ENCODE measurements at places on chromosomes 1 and 21.

DNA sequence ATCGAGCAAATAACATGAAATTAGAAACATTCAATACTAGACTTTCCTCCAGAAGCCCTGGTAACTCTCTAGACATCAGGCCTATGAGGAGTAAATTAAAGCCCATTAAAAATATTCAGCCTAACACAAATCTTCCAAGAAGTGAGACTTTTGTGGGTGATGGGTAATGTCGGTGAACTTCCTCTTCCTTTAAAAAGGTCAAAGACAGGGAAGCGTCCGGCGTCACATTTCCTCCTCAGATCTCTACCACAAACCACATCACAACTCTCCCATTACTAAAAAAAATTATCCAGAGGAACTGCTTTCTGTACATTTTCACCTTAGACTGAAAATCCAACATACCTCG lies 1.4 kb downstream of the EIF4G3 start:
- DNase-seq = no peak

DNA sequence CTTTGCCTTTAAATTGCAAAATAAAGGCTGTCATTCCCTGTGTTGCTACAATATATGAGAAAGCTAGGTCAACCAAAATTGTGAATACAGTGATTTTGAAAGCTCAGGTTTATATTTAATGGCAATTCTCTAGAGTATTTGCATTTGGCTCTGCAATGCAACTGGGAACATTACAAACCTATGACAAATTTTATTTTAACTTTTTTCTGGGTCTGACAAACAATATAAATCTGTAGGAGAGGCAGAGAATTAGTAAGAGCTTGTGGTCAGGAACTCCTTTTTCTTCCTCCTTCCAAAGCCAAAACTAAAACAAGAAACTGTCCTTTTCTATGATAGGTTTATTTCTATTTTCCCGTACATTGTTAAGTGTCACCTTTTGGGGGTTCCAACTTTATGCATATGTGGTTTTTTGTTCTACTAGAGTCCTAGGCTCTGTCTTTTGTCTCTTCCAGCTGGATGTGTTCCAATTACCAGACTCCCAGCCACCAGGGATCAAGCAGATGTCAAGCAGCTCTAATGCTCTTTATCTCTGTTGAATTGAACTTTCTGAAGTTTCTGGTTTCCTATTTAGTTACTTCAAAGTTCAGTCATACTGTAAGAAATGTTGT lies 106.9 kb downstream of the ASH1L start:
- DNase-seq = no peak

DNA sequence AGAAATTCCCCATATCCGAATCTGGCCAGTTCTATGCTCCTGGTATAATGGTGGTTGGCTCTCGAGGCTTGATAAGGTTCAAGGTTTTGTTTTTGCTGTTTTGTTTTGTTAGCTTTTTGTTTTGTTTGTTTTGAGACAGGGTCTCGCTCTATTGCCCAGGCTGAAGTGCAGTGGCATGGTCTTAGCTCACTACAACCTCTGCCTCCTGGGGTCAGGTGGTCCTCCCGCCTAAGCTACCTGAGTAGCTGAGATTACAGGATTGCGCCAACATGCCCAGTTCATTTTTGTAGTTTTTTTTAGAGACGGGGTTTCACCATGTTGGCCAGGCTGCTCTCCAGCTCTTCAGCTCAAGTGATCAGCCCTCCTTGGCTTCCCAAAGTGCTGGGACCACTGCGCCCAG lies 109.1 kb upstream of the ERRFI1 start:
- DNase-seq = no peak

GRCh38 chr1:10074059-10074851 lies 41.5 kb downstream of the UBE4B start:
- DNase-seq = peak; percentile 27

DNA sequence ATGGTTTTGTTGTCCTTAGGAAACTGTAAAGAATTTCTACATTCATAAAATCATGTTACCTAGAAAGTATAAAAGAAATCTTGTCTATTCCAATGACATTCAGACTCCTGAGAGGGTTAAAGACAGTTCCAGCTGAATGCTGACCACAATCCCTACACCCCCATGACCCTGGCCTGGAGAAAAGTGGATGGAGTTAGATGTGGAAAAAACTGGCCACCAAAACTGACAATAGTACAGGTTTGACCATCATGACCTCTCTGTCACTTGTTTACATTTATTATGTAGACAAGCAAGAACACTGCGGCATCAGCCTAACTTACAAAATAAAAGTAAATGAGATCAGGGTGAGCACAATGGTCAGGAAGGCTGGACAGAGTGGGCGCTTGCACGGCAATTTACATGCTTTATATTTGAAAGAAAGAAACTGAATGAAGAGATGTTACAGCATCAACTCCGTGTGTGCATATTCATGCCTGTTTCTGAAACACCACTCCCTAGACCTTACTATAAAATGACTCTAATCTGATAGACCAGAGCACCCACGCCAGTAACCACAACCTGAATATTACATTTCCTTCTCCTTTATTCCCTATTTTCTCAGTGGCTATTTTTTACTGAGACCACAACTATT lies 116.0 kb downstream of the ESRRG start:
- DNase-seq = no peak

- no peak for DNase-seq
These were observed 41.6 kb upstream of the AGL start for GRCh38 chr1:99808391-99809115.

DNA sequence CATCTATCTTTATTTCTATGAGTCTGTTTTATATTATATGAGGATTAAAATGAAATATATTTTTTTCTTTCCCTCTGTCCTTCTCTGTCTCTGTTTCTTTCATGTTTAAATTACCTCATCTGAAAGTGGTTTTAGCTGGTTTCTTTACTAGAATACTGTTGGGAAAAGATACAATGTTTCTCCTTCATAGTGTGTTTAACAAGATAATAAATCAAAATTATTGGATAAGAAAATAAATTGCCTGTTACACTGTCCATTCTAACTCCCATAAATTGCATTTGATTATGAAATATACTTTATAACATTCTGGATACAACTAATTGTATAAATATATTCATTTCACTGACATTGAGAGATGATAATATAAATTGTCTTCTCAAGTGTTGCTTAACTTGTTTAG lies 1168.0 kb downstream of the PLA2G4A start:
- no peak for DNase-seq

GRCh38 chr1:111864862-111865261 lies 109.2 kb downstream of the DDX20 start:
- DNase-seq = no peak

GRCh38 chr1:74677926-74678325 lies 4.3 kb upstream of the ERICH3 start:
- no peak for DNase-seq

- no peak for DNase-seq
These were observed 75.9 kb upstream of the SAMD13 start for GRCh38 chr1:84225646-84226045.

DNA sequence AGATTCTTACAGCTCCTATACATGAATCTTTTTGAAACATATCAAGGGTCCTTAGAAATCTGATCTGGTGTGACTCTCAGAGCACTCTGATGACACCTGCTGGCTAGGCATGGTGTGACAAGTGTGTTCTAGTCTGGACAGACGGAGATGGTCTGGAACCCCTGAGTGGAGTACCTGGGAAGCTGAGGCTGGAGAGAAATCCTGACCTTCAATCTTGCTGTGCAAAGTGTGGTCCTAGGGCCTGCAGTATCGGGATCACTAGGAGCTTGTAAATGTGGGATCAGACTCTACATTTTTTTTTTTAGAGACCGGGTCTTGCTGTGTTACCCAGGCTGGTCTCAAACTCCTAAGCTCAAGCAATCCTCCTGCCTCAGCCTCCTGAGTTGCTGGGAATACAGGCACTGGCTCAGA lies 78.6 kb upstream of the SOD1 start:
- DNase-seq = peak; percentile 36

GRCh38 chr1:93707956-93708355 lies 26.3 kb upstream of the BCAR3 start:
- DNase-seq = no peak

- no peak for DNase-seq
These were observed 6.4 kb upstream of the KAZN start for GRCh38 chr1:14592004-14592631.

DNA sequence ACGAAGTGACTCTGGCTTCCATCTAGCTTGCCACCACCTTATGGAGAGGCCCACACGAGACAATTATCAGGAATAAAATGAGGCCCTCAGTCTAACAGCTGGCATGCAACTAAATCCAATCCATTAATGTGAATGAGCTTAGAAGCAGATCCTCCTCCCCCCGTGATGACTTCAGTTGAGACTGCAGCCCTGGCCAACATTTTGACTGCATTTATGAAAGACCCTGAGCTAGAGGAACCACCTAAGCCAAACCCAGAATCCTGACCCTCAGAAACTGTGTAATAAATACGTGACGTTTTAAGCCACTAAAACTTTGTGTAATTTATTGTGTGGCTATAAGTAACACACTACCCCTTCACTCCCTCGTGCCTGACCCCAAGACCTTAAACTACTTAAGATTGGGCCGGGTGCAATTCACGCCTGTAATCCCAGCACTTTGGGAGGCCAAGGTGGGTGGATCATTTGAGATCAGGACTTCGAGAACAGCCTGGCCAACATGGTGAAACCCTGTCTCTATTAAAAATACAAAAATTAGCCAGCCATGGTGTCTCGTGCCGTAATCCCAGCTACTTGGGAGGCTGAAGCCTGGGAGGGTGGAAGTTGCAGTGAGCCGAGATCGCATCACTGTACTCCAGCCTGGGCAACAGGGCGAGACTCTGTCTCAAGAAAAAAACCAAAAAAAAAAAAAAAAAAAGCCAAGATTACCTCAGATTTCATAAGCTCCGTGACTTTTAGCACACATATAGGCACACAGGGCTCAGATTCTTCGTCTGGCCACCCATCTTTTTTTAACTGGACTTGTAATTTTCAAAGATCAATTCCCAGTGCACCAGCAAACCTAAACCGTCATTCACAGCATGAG lies 72.5 kb downstream of the ENAH start:
- no peak for DNase-seq

GRCh38 chr1:198241553-198241952 lies 84.8 kb downstream of the NEK7 start:
- DNase-seq = no peak

- no peak for DNase-seq
These were observed 62.8 kb upstream of the ZBTB40 start for GRCh38 chr1:22388671-22389450.

DNA sequence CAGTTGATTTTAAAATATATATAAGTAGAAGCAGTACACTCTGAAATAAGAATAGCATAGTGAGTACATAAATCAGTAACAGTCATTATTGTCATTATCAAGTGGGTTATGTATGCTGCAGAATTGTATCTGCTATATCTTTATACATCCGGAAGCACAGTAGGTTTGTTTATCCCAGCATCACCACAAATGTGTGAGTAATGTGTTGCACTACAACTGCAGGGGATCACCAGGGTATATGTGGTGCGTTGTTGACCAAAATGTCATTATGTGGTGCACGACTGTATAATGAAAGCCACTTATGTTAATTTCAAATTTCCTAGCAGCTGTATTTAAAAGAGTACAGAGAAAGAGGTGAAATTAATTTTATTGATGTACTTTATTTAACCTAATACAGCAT lies 87.7 kb upstream of the GADD45A start:
- DNase-seq = no peak

DNA sequence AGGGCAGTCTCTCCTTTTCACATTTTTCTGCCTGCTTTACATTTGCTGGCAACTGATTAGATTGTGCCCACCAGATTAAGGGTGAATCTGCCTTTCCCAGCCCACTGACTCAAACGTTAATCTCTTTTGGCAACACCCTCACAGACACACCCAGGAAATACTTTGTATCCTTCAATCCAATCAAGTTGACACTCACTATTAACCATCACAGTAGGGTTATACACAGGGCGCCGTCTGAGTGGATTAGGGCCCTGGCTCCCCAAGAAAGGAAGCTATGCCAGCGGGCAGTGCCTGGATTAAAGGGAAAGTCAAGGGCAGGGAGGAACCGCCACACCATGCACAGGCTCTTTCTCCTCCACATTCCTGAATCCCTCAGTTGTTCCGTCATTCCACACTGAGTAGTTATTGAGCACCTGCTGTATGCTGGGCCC lies 56.2 kb downstream of the EVA1C start:
- no peak for DNase-seq

- DNase-seq = no peak
These were observed 43.4 kb upstream of the RHOU start for GRCh38 chr1:228691926-228692325.

GRCh38 chr1:39833621-39834385 lies 45.1 kb upstream of the BMP8B start:
- DNase-seq = no peak

DNA sequence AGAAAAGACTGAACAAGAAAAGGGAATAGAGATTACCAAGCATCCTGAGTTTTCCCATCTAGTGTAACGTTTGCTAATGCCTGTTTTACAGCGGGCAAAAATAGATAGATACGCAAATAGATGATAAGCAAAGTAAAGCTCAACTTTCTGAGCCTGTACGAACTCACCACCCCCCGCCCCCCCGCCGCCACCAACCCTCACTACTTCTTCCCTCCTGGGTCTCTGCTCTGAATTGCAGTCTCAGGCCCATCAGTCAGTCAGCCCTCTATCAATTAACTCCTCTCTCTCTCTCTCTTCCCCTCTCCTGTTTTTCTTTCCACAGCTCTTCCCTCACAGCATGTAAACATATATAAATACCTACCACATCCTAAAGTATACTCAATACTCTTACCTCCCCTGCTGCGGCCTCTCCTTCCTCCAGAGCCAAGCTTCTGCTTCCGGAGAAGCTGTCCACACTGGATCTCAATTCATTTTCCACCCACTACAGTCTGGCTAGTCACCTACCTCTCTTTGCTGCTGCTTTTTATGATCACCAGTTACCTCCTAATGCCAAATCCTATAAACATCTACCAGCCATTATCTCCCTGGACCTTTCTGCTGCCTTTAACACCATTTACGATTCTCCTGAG lies 64.6 kb downstream of the CAPN2 start:
- no peak for DNase-seq

- DNase-seq = no peak
These were observed 280.4 kb downstream of the SETD4 start for GRCh38 chr21:35779690-35780570.

DNA sequence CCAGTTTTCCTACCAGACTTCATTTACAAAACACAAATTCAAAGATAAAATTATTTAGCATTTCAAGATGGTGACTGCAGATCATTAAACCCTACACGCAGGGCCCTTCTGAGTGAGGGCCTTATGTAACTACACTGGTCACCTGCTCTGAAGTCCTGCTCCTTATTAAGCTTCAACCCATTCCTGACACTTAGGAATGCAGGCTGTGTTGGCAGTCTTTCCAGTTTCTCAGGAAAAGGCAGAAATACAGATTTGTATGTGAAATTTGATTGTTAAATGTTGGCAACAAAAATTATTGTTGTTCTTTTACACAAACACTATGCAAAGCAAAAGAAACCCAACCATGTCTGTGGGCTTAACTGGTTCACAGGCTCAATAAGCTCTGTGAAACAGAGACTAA lies 25.8 kb upstream of the BCAS2 start:
- no peak for DNase-seq

DNA sequence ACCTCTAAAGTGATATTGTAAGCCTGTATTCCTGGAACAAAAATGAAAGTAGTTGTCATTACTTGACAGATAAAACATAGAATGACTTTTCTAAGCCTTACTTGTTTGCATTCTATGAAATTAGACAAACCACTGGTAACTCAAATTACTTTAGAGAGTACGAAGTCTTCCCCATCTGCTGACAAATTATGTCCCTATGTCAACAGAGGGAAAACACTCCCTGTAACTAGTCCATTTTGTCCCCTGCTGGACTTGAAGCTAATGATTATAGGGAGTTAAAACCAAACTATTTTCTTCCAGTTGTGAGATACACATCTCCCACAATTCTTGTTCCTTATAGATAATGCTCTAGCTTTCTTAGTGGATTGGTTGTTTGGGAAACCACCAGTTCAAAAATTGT lies 39.6 kb downstream of the GREM2 start:
- no peak for DNase-seq

Data from stimulated activated CD8-positive, alpha-beta memory T cell treated with anti-CD3 and anti-CD28 coated beads, Interleukin-4, amount 100 ng/mL, for 4 hours (primary cell).